ENCODE measurements at places on chromosomes 6 and 20.

DNA sequence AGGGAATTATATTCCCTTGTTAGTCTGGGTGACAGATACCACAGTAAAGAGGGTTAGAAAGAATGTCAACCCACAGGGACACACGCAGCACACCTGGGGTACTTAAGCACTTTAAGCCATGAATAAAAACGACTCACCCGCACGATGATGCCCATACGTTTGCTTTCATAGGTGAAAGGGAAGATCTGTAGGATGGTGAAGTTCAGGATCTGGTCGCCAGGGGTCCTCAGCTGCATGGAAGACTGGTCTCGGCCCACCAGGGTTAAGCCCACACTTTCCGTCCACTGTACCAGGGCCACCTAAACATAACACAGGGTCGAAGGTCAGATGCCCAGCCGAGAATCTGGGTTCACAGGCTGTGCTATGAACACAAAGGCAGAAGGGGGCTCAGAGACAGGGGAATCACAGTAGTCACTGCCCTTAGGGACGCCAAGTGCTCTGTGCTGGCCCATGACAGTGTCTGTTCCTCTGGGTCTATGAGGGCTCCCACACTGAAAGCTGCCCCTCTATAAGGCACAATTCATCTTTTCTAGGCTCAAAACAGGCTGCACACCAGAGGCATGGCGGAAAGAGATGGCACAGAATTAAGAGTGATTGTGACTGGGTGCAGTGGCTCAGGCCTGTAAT, 96.8 kb upstream of the NFATC2 start:
- peak; percentile 62 for DNase-seq

DNA sequence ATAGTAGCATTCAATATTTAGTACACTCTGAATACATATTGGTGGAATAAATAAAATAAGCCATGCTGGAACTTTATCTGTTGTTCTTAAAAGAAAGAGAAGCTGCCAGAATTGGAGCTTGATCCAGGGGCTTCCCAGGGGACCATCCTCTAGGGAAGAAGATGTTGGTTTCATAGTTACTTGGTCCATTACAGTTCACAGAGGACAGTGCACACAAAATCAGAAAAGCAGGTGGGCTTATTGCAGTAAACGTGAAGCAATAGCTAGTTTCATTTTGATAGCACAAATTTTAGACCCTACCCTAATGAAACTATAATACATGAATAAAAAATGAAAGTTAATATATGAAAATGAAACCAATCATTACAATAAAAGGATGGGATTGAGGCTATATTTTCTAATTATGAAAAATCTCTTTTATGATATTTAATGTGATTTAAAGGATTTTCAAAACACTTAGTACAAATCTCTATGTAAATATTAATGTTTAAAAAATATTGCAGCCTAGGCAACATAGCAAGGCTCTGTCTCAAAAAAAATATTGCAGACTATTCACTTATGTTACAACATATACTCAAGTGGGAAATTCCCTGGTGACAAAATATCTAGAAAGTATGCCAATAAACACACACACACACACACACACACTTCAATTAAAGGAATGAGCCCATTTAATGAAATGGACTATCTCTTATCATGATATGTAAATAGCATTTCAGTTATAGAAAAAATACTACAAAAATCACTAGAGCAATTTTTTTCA, 227.0 kb upstream of the MARCKS start:
- DNase-seq, result peak; percentile 70

- DNase-seq, result no peak
Measured at GRCh38 chr6:56497240-56497639, 145.4 kb downstream of the DST start.

- no peak for DNase-seq
Measured at GRCh38 chr6:137754866-137755265, 112.2 kb upstream of the TNFAIP3 start.

DNA sequence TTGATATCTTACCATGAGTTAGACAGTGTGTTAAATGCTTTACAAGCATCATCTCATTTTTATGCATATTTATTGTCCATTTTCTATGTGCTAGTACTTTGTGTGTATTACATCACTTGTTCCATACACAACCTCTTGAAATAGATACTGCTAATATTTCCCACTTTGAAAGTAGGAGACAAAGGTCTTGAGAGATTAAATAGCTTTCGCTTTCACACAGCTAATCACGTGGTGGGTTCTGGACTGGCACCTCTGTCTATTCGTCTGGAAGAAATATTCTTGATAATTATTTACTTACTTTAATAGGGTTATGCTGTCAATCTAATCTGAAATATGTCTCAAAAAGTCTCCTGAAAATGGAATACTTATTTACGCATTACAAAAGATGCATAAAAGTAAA, 30.2 kb downstream of the EPHA7 start:
- DNase-seq, result no peak

DNA sequence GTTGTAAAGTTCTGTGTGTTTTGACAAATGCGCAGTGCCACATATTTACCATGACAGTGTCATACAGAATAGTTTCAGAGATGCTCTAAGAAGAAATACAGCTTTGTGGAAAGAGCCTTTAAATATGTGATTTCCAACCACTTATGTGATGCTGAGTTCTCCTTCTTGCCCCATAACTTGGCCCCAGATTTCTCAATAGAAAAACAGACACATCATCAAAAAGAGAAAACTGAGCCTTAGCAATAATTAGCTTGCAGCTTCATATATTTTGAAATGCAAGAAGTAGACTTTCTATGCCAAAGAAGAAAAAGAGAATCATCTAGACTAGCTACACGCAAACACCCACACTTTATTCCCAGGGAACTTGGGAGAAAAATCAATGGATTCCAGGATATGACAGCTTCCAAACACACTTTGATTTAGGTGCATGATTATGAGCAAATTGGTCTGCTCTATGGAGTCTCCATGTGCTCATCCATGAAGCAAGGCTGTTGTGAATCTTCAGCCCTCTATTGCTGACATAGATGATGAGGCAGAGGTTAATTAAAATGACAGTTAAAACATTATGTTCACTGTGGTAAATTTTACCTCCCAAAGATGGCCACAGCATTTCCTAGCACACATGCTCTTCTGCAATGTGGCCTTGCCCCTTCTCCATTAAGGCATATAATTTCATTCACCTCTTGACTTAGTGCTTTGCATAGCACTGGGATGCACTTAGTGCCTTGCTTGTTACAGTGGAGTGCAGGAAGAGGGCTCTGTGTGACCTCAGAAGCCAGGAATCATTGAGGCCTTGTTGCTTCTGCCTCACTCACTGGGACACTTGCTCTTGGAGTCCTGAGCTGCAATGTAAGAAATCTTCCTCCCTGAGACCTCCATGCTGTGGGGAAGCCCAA, 174.6 kb downstream of the SYNDIG1 start:
- no peak for DNase-seq

DNA sequence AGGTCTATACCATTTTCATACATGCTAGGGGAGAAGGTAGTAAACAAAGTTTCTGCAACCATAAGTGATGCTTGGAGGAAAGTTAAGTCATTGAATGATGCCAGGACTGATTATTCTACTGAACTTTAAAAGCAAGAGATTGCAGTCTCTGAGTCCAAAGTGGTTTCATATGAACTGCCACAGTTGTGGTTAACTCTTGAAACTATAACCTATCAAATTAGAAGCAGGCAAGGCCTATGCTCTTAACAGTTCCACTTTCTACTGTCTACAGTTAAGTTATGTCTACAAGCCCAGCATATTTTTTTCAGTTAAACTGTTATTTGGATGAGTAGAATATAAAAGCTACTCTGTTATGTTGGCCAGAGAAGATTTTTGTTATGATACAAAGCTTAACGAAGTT, 326.5 kb upstream of the RUNX2 start:
- DNase-seq, result no peak

GRCh38 chr20:6095409-6095808, 27.4 kb downstream of the FERMT1 start:
- no peak for DNase-seq

GRCh38 chr20:37741570-37741969, 47.7 kb downstream of the CTNNBL1 start:
- no peak for DNase-seq

DNA sequence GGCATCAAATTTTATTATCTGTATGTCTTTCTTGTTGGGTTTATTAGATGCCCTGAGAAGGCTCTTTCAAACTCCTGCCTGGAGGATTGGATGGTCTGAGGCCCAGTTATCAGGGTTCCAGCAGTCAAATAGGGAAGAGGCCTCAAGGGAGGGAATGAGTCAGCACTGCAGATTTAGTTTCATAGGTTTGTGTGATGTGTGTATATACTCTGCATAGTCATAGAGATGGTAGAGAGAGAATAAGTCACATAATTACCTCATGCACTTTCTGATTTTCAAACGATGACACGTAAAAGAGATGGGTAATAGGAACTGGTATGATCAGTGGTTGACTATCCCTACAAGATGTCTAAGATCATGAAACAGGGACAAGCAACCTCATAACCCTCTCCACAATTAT, 82.1 kb downstream of the ADAT2 start:
- DNase-seq, result peak; percentile 62

DNA sequence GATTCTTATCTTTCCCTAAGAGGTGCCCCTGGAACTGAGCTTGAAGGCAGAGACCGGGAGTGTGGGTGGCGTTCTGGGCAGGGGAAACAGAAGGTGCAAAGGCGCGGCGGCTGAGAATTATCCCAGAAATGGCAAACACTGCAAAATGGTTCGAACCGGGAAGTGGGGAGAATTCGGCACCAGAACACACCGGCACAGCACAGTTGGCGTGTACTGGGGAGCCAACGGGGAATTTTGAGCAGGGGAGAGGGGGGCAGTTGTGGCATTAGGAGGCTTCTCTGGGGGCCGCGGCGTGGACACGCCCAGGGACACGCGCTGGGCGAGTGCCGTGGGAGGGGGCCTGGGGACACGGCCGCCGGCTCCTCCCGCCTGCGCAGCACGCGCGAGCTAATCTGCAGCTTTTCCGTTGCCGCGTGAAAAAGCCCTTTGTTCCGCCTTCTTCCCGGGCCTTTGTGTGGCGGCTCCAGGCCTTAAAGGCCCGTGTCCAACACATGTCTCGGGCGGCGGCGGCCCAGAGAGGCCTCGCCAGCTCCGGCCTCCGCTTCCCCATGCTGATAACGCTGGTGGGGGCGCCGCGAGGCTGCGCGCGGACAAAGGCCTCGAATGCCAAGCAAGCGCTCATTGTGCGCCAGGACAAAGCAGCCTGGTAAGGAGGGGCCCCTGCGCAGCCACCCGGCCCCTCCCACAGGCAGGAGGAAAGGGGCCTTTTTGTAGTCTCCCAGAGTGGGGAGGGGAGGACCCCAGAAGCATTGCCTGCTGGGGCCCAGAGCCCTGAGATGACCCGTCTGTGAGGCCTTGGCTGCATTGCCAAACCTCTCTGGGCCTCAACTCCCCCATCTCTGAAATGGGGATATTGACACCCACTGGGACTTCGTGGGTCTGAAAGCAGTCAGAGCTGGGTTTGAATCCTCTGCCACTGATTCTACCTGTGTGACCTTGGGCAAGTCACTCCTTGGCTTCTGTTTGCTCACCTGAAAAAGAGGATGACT, 82.8 kb downstream of the CD40 start:
- no peak for DNase-seq

DNA sequence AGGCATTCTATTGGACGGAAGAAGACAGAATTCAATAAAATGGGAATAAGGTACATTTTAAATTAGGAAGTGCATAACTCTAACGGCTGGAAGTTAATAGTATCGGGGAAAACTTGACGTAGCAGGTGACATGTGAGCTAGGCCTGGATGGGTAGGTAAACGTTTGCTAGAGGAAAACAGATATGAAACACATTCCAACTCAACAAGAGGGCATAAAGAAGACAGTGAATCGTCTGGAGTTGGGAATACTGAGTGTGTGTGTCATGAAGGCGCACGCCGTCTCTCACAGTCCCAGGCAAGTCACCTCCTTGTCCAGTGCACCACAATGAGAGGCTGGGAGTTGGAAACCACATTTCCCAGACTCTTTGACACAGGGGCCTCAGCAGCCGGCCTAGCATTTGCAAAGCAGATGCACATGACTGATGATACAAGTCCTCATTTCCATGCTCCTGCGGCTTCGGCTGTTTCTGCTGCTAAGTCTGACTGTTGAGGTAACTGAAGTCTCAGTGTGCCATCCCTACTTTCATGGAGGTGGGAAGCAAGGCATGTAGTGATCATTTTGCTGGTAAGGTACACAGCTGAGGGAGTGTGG, 16.5 kb upstream of the NHSL1 start:
- no peak for DNase-seq

- no peak for DNase-seq
Measured at GRCh38 chr6:52739627-52740026, 23.6 kb downstream of the GSTA2 start.

GRCh38 chr6:149217466-149217888, 100.0 kb upstream of the TAB2 start:
- no peak for DNase-seq

GRCh38 chr6:137657351-137657911, 163.2 kb upstream of the OLIG3 start:
- DNase-seq, result no peak

DNA sequence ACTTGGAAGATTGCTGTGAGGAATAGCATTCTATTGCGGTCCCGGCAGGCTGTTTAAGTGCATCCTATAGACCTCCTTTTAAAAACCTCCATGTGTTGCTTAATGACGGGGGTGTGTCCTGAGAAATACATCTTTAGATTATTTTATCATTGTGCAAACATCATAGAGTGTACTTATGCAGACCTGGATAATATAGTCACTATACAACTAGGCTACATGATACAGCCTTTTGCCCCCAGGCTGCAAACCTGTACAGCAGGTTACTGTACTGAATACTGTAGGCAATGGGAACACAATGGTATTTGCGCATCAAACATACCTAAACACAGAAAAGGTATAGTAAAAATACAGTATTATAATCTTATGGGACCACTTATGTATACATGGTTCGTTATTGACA, 175.6 kb downstream of the RNF144B start:
- DNase-seq, result no peak

DNA sequence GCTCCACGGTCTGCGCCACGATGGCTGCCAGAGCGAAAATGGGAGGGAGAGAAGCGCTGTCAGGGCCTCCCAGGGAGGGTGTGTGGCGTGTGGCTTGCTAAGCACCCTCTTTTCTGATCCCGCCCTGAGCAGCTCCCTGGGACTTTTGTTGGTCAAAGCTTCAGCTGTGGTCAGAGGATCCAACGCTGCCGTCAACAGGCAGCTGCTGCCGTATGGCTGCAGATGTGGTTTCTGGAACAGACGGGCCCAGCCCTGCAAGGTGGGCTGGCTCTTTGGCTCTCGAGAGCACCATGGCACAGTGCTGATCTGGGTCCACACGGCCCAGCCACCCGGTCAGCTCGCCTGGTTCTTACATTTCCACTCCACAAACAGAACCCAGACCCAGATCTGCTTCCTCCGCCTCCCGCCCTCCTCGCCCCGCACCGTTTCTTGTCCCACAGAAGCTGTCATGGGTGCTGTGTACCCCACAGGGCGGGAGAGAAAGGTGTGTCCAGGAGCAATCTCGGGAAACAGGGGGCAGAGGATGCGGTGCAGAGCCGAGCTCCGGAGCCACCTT, 86.0 kb upstream of the BHLHE23 start:
- no peak for DNase-seq

DNA sequence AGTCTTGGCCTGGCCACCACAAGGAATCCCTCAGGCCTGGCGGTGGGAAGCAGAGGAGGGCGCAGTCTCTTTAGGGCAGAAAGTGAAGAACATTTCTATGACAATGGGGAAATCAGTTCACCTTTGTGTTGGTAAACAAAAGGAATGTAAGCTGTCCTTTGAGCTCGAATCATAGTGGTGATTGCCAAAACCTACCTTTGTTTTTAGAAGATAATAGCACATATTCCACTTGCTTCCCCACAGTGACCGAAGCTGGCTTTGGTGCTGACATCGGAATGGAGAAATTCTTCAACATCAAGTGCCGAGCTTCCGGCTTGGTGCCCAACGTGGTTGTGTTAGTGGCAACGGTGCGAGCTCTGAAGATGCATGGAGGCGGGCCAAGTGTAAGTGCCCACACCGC, 144.1 kb downstream of the MTHFD1L start:
- DNase-seq, result no peak

- DNase-seq, result no peak
Measured at GRCh38 chr6:7978736-7979135, 68.1 kb upstream of the TXNDC5 start.
